HepG2 (cell line): ENCODE measurements at places on chromosomes 2 and 18. TPM values are rescaled to one million over a fixed set of nuclear protein-coding genes. Genes with fewer than 3 reads are reported as not detected.

- H3K4me3 ChIP-seq: no peak overlapping the region
- no peaks in the 10 kb centered on the region; the same call in 1 of the 2 replicates for H3K27me3 ChIP-seq
- H3K36me3 ChIP-seq: no peaks in the 10 kb centered on the region
- no peak overlapping the region for H3K27ac ChIP-seq
- no peak for DNase-seq
- H3K4me1 ChIP-seq: no peaks in the 10 kb centered on the region
These were observed 428.9 kb upstream of the NETO1 start for GRCh38 chr18:73296686-73297085.

GRCh38 chr2:219418155-219419011 lies at the start of gene DES:
TSS of gene DES (plus strand) at chr2:219418377. CDS start at chr2:219418463, 86 bp downstream.
- H3K27me3 ChIP-seq: peaks cover 35% of the 10 kb centered on the region
- no peaks in the 10 kb centered on the region for H3K36me3 ChIP-seq
- peaks cover 10% of the 10 kb centered on the region; the same call in 1 of the 2 replicates for H3K4me1 ChIP-seq
- no peak for DNase-seq
- no peak within 1 kb of the TSS for H3K4me3 ChIP-seq
- no peak within 1 kb of the TSS for H3K27ac ChIP-seq

- H3K36me3 ChIP-seq: no peaks in the 10 kb centered on the region
- H3K4me1 ChIP-seq: no peaks in the 10 kb centered on the region
- H3K27ac ChIP-seq: no peak overlapping the region
These were observed 241.1 kb downstream of the BCL2 start for GRCh38 chr18:63078471-63078870.

DNA sequence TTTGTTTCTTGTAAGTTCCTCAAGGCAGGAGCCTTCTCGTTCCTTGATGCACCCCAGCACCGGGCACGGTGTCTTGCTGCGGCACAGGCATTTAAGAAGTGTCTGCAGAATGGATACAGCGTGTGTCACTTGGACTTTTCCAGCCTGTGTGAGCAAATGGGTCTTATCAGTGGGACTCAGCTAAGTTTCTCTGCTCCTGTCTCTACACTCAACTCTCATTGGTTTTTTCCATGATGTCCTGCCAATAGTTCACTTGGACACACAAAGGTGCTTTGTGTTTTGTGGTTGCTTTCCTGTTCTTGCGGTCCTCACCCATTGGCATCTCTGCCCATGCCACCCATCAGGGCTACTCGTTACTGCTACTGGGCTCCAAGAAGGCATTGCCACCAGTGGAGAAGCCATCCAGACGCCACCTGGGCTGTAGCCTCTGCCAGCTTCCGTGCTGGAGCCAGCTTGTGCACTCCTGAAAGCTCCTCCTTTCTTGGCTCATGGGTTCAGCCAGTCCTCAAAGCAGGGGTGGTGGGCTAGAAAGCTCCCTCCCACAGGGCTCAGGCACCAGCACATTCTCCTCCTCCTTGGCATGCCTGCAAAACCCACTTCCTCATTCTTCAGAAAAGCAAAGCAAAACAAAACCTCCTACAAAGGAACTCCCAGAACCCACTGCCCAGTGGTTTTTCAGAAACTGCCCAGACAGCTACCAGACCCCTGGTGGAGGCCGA lies 41.4 kb downstream of the IL1R2 start:
- H3K27ac ChIP-seq: peak overlapping the region; percentile 73
- H3K4me3 ChIP-seq: peak overlapping the region; percentile 8; the same call in 1 of the 2 replicates
- H3K4me1 ChIP-seq: peaks cover 83% of the 10 kb centered on the region
- peak; percentile 80 for DNase-seq
- H3K36me3 ChIP-seq: no peaks in the 10 kb centered on the region

The CCDC74A gene
- total RNA-seq: 0.15 TPM in 1 of 2 replicates, not detected in the other

The CDH7 gene
- not detected in 2 replicates for total RNA-seq

- no peak for DNase-seq
- H3K27ac ChIP-seq: no peak overlapping the region
- peaks cover 7% of the 10 kb centered on the region; the same call in 1 of the 2 replicates for H3K27me3 ChIP-seq
- H3K36me3 ChIP-seq: no peaks in the 10 kb centered on the region
- 0 out of 2 replicates have a peak, but pooled peaks cover 6% of the 10 kb centered on the region for H3K4me1 ChIP-seq
These were observed 32.0 kb upstream of the GPR55 start for GRCh38 chr2:230956827-230957755.

DNA sequence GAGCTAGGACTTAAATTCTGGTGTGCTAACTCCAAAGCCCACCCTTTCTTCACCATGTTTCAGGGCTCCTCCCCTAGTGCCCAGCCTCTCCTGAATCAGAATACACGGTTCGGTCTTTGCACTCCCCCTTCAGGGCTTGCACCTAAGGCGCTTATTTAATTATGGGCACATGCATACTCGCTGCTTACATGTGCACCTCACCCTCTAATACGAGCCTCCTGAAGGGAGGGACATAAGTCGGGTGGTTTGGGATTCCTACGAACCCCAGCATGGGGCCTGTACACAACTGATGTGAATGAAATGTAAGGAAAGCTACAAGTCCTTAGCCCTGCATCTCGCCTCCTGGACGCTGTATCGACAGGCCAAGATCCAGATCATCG lies 435 bp downstream of the IFT172 start:
- no peaks in the 10 kb centered on the region; the same call in 2 of the 3 replicates for H3K27me3 ChIP-seq
- peak overlapping the region; percentile 54 for H3K27ac ChIP-seq
- peaks cover 39% of the 10 kb centered on the region for H3K4me1 ChIP-seq
- peak overlapping the region; percentile 78 for H3K4me3 ChIP-seq
- H3K36me3 ChIP-seq: peaks cover 4% of the 10 kb centered on the region; the same call in 1 of the 3 replicates
- peak; percentile 44 for DNase-seq

The THSD7B gene
- total RNA-seq: 0.02 TPM in 1 of 2 replicates, not detected in the other

The HOXD11 gene
- not detected in 2 replicates for total RNA-seq

- H3K27ac ChIP-seq: peak overlapping the region; percentile 100
- DNase-seq: peak; percentile 62
- no peaks in the 10 kb centered on the region; the same call in 2 of the 3 replicates for H3K27me3 ChIP-seq
- peak overlapping the region; percentile 87 for H3K4me3 ChIP-seq
These were observed 649 bp downstream of the ESCO1 start for GRCh38 chr18:21599585-21600525.

The TLK1 gene
- total RNA-seq: 28.7 and 52.7 TPM in 2 replicates

GRCh38 chr18:65091744-65092329 lies 659.0 kb upstream of the CDH7 start:
- H3K27ac ChIP-seq: no peak overlapping the region
- H3K27me3 ChIP-seq: no peaks in the 10 kb centered on the region
- peak; percentile 14 for DNase-seq

DNA sequence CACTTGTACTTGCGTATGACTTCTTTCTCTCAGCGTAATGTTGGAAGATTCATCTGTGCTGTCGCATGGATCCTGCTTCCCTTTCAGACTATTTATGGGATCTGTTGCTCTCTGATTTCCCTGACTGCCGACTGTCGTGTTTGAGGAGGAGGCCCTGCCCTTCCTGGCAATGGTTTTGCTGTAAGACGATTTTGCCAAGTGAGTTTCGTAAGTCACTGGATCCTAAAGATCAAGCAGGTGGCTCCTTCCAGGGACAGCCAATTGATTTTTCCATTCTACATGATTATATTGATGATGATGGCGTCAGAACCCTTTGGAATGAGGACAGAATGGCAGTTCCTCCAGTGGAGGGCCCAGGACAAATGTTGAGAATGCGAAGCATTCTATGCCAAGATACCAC lies 8.7 kb upstream of the B3GNT2 start:
- no peak overlapping the region for H3K4me3 ChIP-seq
- no peak overlapping the region for H3K27ac ChIP-seq

GRCh38 chr18:9206421-9206820 lies 69.8 kb downstream of the ANKRD12 start:
- H3K36me3 ChIP-seq: peaks cover 29% of the 10 kb centered on the region
- no peak for DNase-seq
- H3K27me3 ChIP-seq: no peaks in the 10 kb centered on the region; the same call in 1 of the 2 replicates
- no peak overlapping the region for H3K4me3 ChIP-seq

DNA sequence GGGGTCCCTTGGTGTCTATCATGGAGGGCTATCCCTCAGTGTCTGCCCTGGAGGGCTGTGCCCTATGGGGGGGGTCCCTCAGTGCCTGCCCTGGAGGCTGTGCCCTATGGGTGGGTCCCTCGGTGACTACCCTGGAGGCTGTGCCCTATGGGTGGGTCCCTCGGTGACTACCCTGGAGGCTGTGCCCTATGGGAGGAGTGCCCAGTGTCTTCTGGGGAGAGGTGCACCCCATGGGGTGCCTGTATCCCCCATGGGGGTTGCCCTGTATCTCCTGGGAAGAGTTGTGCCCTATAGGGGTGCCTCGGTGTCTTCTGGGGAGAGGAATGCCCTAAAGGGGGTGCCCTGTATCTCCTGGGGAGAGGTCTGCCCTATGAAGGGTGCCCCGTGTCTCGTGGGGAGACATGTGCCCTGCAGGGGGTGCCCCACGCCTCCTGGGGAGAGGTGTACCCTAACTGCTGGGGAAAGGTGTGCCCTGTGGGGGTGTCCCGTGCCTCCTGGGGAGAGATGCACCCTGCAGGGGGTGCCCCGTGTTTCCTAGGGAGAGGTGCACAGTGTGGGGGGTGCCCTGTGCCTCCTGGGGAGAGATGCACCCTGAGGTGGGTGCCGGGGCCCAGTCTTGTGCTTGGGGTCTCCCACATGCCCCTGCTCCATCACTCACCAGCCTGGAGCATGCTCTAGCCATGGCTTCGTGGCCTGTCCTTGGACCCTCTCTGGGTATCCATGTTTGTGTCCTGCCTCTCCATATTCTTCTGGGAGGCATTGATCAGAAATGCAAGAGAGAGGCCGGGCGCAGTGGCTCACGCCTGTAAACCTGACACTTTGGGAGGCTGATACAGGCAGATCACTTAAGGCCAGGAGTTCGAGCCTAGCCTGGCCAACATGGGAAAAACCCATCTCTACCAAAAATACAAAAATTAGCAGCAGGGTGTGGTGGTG lies 215.6 kb downstream of the HDAC4 start:
- DNase-seq: no peak
- no peaks in the 10 kb centered on the region for H3K27me3 ChIP-seq
- peaks cover 37% of the 10 kb centered on the region; the same call in 2 of the 3 replicates for H3K36me3 ChIP-seq
- no peak overlapping the region for H3K4me3 ChIP-seq
- H3K4me1 ChIP-seq: peaks cover 24% of the 10 kb centered on the region

GRCh38 chr2:203915256-203915655 lies 21.3 kb upstream of the ICOS start:
- peaks cover 6% of the 10 kb centered on the region; the same call in 1 of the 2 replicates for H3K4me1 ChIP-seq
- no peak overlapping the region for H3K27ac ChIP-seq
- DNase-seq: no peak
- H3K27me3 ChIP-seq: no peaks in the 10 kb centered on the region
- H3K4me3 ChIP-seq: no peak overlapping the region

The POTEI gene
- 0.48 and 1.5 TPM in 2 replicates for total RNA-seq

GRCh38 chr2:106358081-106358480 lies 110.1 kb downstream of the RGPD3 start:
- H3K27me3 ChIP-seq: no peaks in the 10 kb centered on the region
- H3K4me1 ChIP-seq: 0 out of 2 replicates have a peak, but pooled peaks cover 10% of the 10 kb centered on the region
- H3K27ac ChIP-seq: no peak overlapping the region
- H3K36me3 ChIP-seq: no peaks in the 10 kb centered on the region
- H3K4me3 ChIP-seq: no peak overlapping the region
- DNase-seq: no peak

DNA sequence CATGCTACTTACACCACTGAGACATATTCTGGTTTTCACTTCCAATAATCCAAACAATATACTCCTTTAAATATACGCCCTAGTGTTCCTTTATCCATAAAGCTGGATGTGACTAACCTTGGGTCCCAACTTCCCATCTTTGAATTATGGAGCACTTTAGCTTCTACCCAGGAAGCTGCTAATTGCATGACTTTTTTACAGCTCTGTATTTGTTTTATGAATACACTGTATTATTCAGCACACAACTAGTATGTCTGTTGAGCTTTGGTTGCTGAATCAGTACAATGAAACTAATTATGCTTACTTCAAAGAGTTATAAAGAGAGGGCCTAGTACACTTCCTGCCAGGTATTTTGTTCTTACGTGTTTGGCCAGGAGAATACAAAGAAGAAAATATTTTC lies 118.5 kb downstream of the BAZ2B start:
- no peak for DNase-seq
- H3K4me1 ChIP-seq: no peaks in the 10 kb centered on the region
- H3K36me3 ChIP-seq: no peaks in the 10 kb centered on the region

GRCh38 chr2:125168442-125168841 lies 1143.4 kb downstream of the CNTNAP5 start:
- no peak for DNase-seq
- H3K36me3 ChIP-seq: no peaks in the 10 kb centered on the region
- H3K4me3 ChIP-seq: no peak overlapping the region
- no peak overlapping the region for H3K27ac ChIP-seq
- H3K4me1 ChIP-seq: no peaks in the 10 kb centered on the region

The VAMP8 gene
- total RNA-seq: 83.3 and 97.0 TPM in 2 replicates

The SOX11 gene
- total RNA-seq: not detected in 2 replicates

The MC4R gene
- total RNA-seq: not detected in 2 replicates

DNA sequence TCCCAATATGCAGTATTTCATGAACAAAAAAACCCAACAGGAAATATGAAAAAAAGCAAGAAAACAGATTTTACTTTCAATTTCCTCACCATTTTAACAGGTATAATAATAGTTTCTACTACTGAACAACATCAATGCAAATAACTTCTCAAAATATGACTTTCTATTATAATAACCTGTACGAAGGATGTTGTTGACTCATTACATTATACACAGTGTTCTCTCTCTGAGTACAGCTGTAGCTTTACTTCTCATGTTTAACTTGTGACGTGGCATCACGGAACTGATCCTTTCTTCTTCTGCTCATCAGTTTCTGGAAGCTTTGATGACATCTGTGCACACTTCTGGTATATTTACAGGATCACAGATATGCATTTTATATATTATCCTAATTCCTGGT lies 40.0 kb downstream of the FAM228A start:
- H3K27me3 ChIP-seq: no peaks in the 10 kb centered on the region
- no peak overlapping the region for H3K27ac ChIP-seq
- no peaks in the 10 kb centered on the region for H3K4me1 ChIP-seq

The SLC9A4 gene
- total RNA-seq: not detected in 2 replicates

GRCh38 chr18:63970809-63971205 lies 926 bp downstream of the SERPINB8 start:
- no peaks in the 10 kb centered on the region for H3K27me3 ChIP-seq
- H3K4me1 ChIP-seq: peaks cover 18% of the 10 kb centered on the region
- H3K36me3 ChIP-seq: no peaks in the 10 kb centered on the region
- DNase-seq: no peak
- no peak overlapping the region for H3K27ac ChIP-seq
- peak overlapping the region; percentile 78 for H3K4me3 ChIP-seq

- no peaks in the 10 kb centered on the region for H3K36me3 ChIP-seq
- no peaks in the 10 kb centered on the region for H3K27me3 ChIP-seq
- no peak overlapping the region for H3K27ac ChIP-seq
- no peaks in the 10 kb centered on the region for H3K4me1 ChIP-seq
These were observed 119.9 kb downstream of the ETAA1 start for GRCh38 chr2:67516899-67517530.

DNA sequence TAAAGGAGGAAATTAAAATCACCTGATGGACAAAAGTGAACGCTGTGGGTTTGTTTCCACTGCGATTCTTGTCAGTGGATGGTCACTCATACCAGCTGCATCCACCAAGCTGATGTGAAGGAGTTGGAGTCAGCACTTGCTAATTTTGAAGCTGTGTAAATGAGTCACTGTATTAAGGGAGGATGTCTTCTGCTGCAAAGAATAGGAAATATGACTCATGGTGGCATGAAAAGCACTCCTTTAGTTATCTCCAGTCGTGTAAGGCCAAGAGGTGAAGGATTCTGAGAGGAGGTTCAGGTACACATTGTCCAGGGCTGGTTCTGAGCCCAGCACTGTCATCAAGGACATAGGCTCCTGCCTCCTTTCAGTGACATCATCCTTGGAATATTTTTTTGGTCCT lies 71.7 kb upstream of the SKOR2 start:
- H3K36me3 ChIP-seq: no peaks in the 10 kb centered on the region
- H3K4me1 ChIP-seq: no peaks in the 10 kb centered on the region
- peaks cover under 1% of the 10 kb centered on the region; the same call in 1 of the 3 replicates for H3K27me3 ChIP-seq
- H3K4me3 ChIP-seq: no peak overlapping the region
- DNase-seq: no peak

- no peaks in the 10 kb centered on the region for H3K27me3 ChIP-seq
- no peak overlapping the region for H3K4me3 ChIP-seq
- H3K4me1 ChIP-seq: no peaks in the 10 kb centered on the region
- DNase-seq: no peak
- H3K36me3 ChIP-seq: 0 out of 2 replicates have a peak, but pooled peaks cover 4% of the 10 kb centered on the region
These were observed 6.1 kb upstream of the MPP4 start for GRCh38 chr2:201704536-201704935.
